ENCODE measurements at places on chromosomes 6 and 20. TPM values are rescaled to one million over a fixed set of nuclear protein-coding genes. Genes with fewer than 3 reads are reported as not detected.
A peak's percentile ranks its signal among the peaks of the same experiment; 100 is the strongest.

The CDC25B gene
- 8.8 TPM for total RNA-seq

The MCHR2 gene
- not detected for total RNA-seq

The ABHD16B gene
- not detected for total RNA-seq

The TNFAIP3 gene
- 16.8 TPM for total RNA-seq

The CTCFL gene
- total RNA-seq = not detected

The CGA gene
- 2.0 TPM for total RNA-seq

GRCh38 chr20:40280616-40281015 is 408.4 kb downstream of the MAFB start:
- H3K4me1 ChIP-seq = no peaks in the 10 kb centered on the region
- peaks cover 5% of the 10 kb centered on the region for H3K27me3 ChIP-seq
- no peak overlapping the region for H3K4me3 ChIP-seq
- no peak for DNase-seq
- H3K36me3 ChIP-seq = no peaks in the 10 kb centered on the region
- H3K27ac ChIP-seq = no peak overlapping the region

DNA sequence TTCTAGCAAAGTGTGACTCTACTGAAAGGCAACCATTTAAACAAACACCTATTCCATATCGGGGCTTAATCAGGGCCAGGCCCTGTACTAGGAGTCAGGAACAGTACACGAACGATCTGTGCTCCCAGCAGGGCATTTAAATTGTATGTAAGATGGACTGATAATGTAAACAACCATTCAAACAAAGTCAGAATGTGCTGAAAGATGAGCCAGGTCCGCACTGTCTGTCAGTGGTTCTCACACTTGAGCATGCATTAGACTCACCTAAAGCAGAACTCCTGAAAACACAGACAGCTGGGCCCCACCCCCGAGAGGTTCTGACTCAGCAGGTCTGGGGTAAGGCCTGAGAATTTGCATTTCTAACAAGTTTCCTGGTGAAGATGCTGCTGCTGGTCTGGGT is 81.6 kb downstream of the PXDC1 start:
- peaks cover 3% of the 10 kb centered on the region for H3K27me3 ChIP-seq
- H3K4me3 ChIP-seq = no peak overlapping the region
- no peaks in the 10 kb centered on the region for H3K4me1 ChIP-seq
- H3K36me3 ChIP-seq = no peaks in the 10 kb centered on the region
- DNase-seq = no peak

DNA sequence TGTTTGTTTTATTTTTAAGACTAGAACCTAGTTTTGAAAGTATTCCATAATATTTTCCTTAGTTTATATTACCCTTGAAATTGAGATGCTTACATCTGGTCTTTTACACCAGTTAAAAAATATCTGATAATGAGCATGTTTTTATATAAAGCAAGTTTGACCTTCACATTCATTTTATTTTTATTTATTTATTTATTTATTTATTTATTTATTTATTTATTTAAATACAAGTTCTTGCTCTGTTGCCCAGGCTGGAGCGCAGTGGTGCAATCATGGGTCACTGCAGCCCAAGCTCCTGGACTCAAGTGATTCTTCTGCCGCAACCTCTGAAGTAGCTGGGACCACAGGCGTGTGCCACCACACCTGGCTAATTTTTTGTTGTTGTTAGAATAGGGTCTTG is 52.8 kb upstream of the ADIG start:
- H3K27me3 ChIP-seq = no peaks in the 10 kb centered on the region
- no peak for DNase-seq
- peaks cover 33% of the 10 kb centered on the region for H3K36me3 ChIP-seq
- no peaks in the 10 kb centered on the region for H3K4me1 ChIP-seq
- no peak overlapping the region for H3K4me3 ChIP-seq

DNA sequence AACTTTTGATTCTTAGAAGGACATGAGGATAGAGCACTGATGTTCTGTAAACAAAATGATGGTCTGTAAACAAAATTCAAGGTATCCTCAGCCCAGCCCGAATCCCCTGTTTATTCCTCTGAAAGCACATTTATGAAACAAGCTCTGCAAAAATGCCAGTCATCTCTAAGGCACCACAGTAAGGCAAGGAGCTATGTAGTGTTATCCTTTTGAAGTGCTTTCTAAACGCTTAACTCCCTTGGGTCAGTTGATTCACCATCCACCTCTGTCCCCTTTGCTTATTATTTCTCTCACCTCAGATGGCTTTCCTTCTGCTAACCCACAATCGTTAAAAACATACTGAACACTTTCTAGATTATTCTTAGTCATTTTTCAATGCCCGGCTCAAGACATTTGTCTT is 93.8 kb downstream of the ATXN1 start:
- H3K4me3 ChIP-seq = no peak overlapping the region
- H3K27ac ChIP-seq = no peak overlapping the region
- no peaks in the 10 kb centered on the region for H3K36me3 ChIP-seq
- DNase-seq = no peak

DNA sequence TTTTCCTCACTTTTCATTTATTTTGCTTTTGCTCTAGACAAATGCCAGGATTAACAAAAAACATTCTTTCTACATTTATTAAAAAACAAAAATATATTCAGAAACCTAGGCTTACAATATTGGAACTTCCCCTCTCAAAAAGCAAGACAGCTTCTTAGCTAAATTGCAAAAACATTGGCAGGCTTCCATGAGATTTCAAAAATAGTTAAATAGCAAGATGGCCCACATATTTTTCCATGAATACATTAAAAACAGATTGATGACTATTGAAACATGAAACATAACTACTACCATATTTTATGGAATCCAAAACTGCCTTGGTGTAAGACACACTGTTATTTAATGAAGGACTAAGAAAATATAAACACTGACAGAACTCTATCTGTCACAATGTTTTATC is 92.0 kb downstream of the LY86 start:
- H3K27me3 ChIP-seq = no peaks in the 10 kb centered on the region
- no peaks in the 10 kb centered on the region for H3K4me1 ChIP-seq
- no peak for DNase-seq
- H3K4me3 ChIP-seq = no peak overlapping the region
- no peaks in the 10 kb centered on the region for H3K36me3 ChIP-seq

DNA sequence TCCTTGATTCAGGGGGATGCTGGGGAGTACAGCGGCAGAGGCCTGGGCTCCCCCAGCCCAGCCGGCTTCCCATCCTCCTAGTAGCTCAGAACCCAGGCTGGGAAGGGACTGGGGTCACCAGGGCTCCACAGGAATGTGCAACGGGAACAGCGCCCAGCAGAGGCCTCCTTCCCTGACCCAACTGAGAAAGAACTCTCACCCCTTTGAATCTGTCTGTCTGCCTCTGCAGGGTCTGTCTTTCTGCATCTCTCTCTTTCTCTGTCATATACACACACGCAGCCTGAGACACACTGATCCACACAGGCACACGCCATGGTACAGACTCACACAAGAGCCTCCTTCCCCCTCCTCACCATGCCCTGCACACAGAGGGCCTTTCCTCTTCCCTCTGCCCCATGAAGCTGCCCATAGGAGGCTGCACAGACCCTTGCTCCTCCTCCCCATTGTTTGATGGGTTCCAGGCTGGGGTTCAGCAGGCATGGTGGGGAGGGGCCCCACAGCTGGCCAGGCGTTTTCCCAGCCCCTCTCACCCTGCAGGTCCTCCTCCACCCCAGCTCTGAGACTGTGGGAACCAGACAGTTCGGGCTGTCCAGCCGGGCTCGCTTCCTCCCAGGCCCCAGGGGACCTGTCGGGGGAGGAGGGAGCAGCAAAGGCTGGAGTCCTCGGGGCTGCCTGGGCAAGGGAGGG is 2.8 kb downstream of the FOXS1 start:
- H3K4me3 ChIP-seq = peak overlapping the region; percentile 40
- H3K27me3 ChIP-seq = peaks cover 6% of the 10 kb centered on the region
- H3K36me3 ChIP-seq = no peaks in the 10 kb centered on the region
- DNase-seq = peak; percentile 60
- peaks cover 68% of the 10 kb centered on the region for H3K4me1 ChIP-seq
- peak overlapping the region; percentile 85 for H3K27ac ChIP-seq

DNA sequence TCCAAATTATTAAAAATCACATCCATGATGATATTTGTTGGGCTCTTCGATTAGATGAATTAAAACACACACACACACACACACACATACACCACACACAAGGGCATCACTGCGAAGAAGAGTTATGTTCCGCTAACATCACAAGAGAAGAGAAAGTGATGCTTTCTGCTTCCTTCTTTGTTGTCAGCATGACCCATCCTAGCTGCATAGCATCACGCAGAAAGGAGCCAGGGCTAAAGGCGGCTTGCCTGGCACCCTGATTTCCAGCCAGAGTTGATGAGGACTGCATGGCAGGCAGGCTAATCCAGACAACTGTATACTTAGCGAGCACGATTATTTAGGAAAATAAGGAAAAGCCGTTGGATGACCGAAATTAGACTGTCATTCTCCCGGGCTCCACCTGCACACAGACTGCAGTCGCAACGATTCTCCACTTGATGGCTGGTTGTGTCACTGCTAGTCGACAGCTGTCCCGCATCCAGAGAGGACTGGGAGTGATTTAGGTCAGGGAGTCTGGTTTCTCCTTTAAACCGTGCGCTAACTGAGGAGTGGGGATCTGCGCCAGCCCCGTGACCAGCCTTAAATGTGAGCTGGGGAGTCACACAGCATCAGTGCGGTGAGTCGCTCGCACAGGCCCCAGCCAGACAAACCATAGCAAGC is 70.6 kb upstream of the SOX4 start:
- no peak overlapping the region for H3K27ac ChIP-seq
- no peaks in the 10 kb centered on the region for H3K27me3 ChIP-seq
- no peaks in the 10 kb centered on the region for H3K4me1 ChIP-seq
- DNase-seq = no peak

DNA sequence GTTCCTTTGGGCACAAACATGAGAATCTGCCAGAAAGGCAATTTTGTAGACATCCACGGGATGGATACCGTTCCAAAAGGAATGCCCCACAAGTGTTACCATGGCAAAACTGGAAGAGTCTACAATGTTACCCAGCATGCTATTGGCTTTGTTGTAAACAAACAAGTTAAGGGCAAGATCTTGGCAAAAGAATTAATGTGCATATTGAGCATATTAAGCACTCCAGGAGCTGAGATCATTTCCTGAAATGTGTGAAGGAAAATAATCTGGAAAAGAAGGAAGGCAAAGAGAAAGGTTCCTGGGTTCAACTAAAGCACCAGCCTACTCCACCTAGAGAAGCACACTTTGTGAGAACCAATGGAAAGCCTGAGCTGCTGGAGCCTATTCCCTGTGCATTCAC is 103.9 kb upstream of the ARG1 start:
- DNase-seq = no peak
- no peak overlapping the region for H3K4me3 ChIP-seq
- H3K27me3 ChIP-seq = no peaks in the 10 kb centered on the region

DNA sequence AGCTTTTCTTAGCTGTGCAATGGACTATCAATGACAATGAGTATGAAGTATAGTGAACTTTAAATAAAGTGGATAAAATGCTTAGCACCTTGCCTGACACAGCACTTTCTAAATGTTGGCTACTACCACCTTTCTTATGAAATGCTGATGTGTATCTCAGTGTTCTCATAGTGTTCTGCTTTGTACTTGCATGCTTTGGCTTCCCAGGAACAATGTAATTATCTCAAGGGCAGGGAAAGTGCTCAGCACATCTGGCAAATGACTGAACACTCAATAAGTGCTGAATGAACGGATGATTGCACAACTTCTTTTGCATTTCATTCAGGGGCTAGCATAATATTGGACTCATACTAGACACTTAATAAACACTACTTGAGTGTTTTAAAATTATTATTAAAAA is 28.2 kb upstream of the NOX3 start:
- H3K27me3 ChIP-seq = no peaks in the 10 kb centered on the region
- H3K4me3 ChIP-seq = no peak overlapping the region
- no peaks in the 10 kb centered on the region for H3K4me1 ChIP-seq
- no peaks in the 10 kb centered on the region for H3K36me3 ChIP-seq

GRCh38 chr6:18070486-18070885 is 52.0 kb downstream of the NHLRC1 start:
- H3K36me3 ChIP-seq = no peaks in the 10 kb centered on the region
- no peak overlapping the region for H3K4me3 ChIP-seq
- H3K27me3 ChIP-seq = no peaks in the 10 kb centered on the region
- no peak overlapping the region for H3K27ac ChIP-seq
- no peaks in the 10 kb centered on the region for H3K4me1 ChIP-seq

DNA sequence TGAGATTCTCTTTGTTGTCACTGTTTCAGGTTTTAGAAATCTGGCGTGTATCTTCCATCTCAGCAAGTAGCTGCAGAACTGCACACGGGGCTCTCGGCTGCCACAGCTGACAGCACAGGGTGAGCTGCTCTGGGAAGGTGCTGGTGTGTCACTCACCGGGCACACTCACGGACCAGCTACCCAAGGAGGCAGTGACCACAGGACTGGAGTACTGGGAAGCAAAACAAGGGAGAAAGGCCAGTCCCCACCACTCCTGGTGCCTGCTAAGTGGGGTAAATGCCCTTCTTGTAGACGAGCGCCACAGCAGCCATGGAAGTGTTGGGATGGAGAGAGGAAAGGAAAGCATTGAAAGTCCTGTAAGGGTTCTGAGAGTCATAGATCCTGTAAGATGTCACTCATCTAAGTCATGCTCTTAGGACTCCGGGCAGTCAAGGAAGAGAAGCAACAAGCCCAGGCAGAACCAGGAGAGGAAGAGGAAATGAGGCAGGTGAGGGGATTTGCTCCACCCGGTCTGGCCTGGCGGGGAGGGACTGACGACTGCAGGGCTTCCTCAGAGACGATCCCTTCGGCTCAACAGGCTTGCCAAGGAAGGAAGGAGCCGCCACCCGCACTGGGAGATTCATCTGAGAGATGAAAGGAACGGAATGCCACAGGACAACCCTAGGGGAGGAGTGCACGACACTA is 48.1 kb downstream of the PRDM1 start:
- H3K4me3 ChIP-seq = no peak overlapping the region
- H3K4me1 ChIP-seq = peaks cover 20% of the 10 kb centered on the region
- no peaks in the 10 kb centered on the region for H3K27me3 ChIP-seq
- no peaks in the 10 kb centered on the region for H3K36me3 ChIP-seq

DNA sequence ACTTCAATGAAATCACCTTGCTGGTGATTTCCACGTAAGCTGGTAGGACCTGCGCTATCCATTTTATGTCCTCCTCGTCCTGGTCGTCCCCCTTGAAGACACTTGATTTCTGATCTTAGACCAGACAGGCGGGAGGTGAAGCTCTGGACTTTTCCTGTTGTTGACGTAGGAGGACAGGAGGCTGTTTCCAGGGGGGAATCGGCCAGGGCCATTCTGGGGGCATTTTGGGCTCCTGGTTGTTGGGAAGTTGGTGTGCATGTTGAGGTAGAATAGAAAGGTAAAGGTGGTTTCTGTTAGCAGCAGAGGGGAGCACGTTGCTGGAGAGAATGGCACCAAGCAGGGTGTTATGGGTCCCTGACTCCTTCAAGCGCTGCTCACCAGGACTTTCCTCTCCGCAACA is 56.0 kb downstream of the GMPR start:
- H3K27ac ChIP-seq = no peak overlapping the region
- no peaks in the 10 kb centered on the region for H3K27me3 ChIP-seq
- no peak overlapping the region for H3K4me3 ChIP-seq
- DNase-seq = no peak

- H3K27ac ChIP-seq = no peak overlapping the region
- no peaks in the 10 kb centered on the region for H3K27me3 ChIP-seq
- H3K4me3 ChIP-seq = no peak overlapping the region
- no peaks in the 10 kb centered on the region for H3K36me3 ChIP-seq
Observed at GRCh38 chr6:69883551-69883950, 17.2 kb downstream of the COL19A1 start.

- H3K4me1 ChIP-seq = no peaks in the 10 kb centered on the region
- no peak for DNase-seq
- no peaks in the 10 kb centered on the region for H3K36me3 ChIP-seq
- peaks cover 34% of the 10 kb centered on the region for H3K27me3 ChIP-seq
- H3K4me3 ChIP-seq = no peak overlapping the region
- no peak overlapping the region for H3K27ac ChIP-seq
Observed at GRCh38 chr6:159067334-159067733, 22.5 kb upstream of the TAGAP start.
